ENCODE measurements at places on chromosomes 13 and 19.
A peak's percentile ranks its signal among the peaks of the same experiment; 100 is the strongest.

DNA sequence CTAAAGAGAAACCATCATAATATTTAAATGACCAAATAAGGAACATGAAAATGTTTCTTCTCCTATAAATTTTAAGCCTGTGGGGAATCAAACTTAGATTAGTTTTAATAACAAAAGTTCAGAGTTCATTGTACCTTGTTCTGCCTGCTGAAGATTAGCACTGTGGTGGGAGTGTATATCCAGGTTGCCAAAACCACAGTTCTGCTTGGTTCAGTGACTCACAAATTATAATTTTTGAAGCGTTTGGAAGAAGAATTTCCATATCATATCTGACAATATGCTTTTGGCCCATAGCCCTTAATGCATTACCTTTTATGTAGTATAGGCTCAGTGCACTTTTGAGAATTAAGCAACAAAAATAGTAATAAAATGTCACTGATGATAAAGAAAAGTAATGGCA, 545.2 kb downstream of the GPC6 start:
- no peak for DNase-seq

GRCh38 chr19:54317965-54318240, 4.9 kb upstream of the LILRA5 start:
- no peak for DNase-seq

GRCh38 chr19:17784201-17785008, 10.5 kb upstream of the B3GNT3 start:
- DNase-seq: peak; percentile 57

- DNase-seq: no peak
Observed at GRCh38 chr13:50720861-50721671, 122.4 kb downstream of the DLEU7 start.

GRCh38 chr13:45511310-45512097, 46.8 kb downstream of the COG3 start:
- DNase-seq: no peak

All from activated CD4-positive, alpha-beta T cell treated with anti-CD3 and anti-CD28 coated beads for 1 hour (primary cell).